ENCODE measurements at places on chromosomes 4 and X.

DNA sequence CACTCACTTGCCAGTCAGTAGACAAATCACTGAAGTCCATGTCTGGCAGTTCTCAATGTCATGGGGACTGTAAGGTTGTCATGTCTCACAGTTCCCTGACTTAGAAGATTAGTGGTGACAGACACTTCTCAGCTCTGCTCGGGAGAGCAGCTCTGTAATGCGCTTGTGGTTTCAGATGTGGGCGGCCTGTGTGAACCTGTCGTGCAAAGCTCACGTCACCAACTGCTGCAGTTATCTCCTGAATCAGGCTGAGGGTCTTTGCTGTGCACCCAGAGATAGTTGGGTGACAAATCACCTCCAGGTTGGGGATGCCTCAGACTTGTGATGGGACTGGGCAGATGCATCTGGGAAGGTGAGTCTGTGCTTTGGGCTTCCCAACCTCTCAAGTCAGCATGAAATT, at the start of gene IL9R:
Gene IL9R (plus strand): TSS at position 261 of the 400 bp plus-strand sequence. CDS start 64 bp downstream, at position 325.
- DNase-seq: no peak

DNA sequence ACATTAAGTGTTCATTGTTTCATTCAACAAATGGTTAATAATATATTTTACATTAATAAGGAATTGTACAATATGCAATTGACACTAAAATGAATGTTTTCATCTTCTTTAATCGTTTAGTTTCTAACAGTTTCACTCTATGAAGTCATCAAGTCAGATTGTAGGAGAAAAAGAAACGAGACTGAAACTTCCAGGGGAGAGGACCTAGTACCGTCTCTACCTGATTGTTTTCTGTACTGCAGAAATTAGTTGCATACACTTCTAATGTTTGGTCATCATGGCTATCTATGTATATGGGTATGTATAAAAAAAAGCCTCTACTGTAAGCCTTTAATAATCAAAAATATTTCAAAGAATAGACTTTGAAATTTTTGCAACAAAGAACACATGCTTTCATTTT, 1350.9 kb downstream of the ARAP2 start:
- DNase-seq: no peak

DNA sequence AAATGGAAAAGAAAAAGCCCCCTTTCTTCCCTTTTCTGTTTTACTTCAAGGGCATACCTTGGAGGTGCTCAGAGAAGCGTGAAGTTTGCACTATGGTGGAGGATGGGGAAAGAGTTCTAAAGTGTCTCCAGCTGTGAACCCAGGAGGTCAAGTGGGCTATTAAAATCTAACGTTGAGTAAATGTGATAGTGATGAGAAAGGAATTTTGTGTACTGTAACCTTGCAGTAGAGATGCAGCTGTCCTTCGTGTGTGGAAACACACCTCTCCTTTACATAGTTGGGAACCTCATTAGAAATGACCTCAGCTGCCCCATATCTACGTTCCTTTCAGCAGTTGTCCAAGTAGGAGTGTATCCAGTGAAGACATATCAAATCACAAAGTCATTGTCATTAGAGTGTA, 26.5 kb downstream of the ADH5 start:
- DNase-seq: no peak

GRCh38 chrX:70998411-70999027, 67.6 kb upstream of the SLC7A3 start:
- DNase-seq: no peak

GRCh38 chrX:34655501-34656455, 1.3 kb downstream of the TMEM47 start:
- DNase-seq: no peak

GRCh38 chr4:82372517-82373485, 990 bp downstream of the HNRNPD start:
- DNase-seq: peak; percentile 65

Measured in H1 (cell line).